ENCODE measurements at places on chromosomes 7 and 10.

- DNase-seq, result no peak
Measured at GRCh38 chr10:34590793-34591192, 224.3 kb downstream of the PARD3 start.

- no peak for DNase-seq
Measured at GRCh38 chr7:1552200-1552599, 3.8 kb downstream of the TMEM184A start.

DNA sequence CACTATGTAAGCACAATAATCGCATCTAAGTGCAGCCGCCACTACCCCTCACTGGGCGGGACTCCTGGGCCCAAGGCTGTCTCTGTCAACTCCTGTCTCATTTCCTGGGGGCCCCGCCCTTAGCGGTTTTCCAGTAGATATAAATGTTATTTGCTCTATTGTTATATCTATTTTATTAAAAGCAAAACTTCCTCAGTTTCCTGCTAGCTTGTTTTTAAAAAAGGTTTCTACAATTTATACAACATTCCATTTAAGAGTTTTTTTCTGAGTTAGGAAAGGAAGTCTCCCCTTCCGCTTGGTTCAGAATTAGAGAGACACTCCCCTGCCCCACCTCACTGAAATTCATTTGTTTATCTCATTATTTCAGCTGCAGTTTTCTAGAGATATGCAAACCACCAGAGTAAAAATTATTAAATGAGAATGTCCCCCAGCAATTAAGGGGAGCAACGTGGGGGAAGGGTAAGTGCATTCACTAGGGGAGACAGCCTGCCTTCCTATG lies 82.7 kb downstream of the RAMP3 start:
- DNase-seq, result no peak

- DNase-seq, result peak; percentile 23
Measured at GRCh38 chr7:99792967-99793366, 9.0 kb upstream of the CYP3A4 start.

DNA sequence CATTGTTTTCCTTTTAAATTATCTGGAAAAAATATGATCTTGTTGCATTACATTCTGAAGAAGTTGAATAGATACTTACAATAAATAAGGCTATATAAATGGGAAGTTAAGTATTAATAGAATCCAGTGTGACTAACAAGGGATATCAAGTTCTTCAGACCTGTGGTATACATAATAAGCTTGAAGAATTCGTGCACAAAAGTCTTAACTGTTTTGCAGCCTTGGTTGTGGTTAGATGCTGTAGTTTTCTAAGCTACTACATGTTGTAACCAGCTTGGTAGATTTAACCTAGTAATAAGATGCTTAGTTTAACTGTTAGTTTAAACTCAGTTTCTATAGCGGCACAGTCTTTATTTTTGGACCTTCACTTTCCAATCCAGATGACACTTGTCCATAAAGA lies 106.2 kb upstream of the GLCCI1 start:
- DNase-seq, result no peak

DNA sequence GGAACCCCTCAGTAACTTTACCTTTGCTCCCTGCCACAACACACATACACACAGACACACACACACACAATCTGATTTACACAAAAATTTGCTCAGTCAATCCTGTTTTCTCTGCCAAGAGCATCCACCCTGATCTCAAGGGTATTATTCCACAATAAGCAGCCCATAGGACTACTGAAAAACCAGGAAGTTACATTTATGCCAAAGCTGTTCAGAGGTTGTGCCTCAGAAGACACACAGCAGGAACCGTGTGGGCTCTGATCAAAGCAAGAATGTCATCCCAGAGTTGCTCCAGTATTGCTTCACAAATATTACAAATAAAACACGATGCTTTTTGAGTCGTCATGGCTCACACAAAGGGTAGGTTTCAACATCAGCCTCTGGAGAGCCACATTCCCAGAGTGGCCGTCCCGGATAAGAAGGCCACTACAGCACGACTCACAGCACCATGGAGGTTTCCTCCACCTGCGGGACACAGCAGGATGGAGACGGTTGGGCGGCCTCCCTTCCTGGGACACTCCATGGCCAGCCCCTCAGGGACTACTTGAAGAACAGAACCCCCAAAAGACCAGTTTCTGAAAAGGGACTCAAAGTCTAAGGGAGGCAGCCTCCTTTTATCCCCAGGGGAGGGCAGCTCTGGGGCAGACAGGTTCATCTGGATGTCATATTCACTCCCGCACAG lies 1.6 kb downstream of the AIFM2 start:
- DNase-seq, result peak; percentile 44

GRCh38 chr10:8498881-8499280 lies 444.4 kb downstream of the GATA3 start:
- no peak for DNase-seq

- no peak for DNase-seq
Measured at GRCh38 chr10:129394518-129395328, 72.3 kb upstream of the MGMT start.

DNA sequence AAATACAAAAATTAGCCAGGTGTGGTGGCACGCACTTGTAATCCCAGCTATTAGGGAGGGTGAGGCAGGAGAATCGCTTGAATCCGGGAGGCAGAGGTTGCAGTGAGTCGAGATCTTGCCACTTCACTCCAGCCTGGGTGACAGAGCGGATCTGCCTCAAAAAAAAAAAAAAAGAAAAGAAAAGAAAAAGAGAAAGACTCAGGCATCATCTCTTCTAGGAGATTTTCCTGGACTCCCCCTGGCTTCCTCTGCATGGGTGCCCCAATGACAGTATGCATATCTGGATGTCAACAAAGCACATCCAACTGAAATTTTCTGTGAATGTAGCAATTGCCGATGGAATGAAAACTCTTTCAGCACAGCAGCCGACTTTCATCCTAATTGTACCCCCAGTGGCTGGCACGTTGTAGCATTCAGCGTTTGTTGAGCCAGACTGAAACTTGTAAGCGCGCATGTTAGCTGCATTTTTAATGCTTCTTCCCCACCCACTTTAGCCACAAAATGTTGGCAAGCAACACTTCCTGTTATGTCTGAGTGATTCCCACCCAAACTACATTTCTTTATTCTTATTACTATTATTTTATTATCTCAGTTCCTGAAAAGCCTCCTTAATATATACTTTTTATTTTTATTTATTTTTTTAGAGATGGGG lies 70.2 kb downstream of the PRTFDC1 start:
- DNase-seq, result no peak

DNA sequence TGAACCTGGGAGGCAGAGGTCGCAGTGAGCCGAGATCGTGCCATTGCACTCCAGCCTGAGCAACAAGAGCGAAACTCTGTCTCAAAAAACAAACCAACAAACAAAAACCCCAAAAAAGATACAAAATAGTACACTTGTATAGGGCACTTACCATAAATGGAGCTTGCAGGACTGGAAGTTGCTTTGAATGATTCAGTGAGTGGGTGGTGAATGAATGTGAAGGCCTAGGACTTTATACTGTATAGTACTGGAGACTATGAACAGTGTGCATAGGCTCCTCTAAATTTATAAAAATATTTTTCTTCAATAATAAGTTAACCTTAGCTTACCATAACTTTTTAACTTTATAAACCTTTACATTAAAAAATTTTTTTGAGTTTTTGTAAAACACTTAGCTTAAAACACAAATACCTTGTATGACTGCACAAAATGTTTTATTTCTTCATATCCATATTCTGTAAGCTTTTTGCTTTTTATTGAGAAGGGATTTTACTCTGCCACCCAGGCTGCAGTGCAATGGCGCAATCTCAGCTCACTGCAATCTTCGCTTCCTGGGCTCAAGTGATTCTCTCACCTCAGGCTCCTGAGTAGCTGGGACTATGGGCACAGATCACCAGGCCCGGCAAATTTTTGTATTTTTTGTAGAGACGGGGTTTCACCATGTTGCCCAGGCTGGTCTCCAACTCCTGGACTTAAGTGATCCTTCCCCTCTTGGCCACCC lies 6.9 kb upstream of the H2AZ2 start:
- DNase-seq, result no peak

DNA sequence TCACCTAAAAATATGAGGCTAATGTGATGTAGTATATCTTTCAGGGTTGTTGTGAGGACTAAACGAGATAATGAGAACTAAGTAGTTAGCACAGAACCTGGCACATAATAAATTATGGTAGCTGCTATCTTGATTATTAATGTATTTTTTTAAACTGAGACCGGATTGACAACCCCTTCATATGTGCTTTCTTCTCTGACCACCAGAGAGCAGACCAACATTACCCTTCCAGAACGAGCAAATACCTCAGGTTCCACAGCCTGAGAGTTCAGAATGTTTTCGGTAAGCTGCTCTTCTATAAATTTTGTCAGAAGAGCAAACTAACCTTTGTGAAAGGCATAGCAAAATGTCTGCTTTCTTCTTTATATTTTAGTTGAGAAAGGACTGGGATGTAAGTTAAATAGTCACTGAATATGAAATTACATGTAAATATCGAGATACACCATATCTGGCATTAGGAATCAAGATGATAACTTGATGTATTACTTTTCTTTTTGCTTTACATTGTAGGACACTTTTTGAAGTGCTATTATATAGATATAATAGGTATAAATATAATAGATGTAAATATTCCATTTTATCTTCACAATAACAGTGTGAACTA lies 13.6 kb upstream of the BPGM start:
- DNase-seq, result peak; percentile 45

GRCh38 chr7:81819861-81820260 lies 50.0 kb upstream of the HGF start:
- no peak for DNase-seq

GRCh38 chr10:24756283-24756682 lies 32.6 kb upstream of the ARHGAP21 start:
- DNase-seq, result no peak

GRCh38 chr10:62861507-62861906 lies 45.3 kb upstream of the EGR2 start:
- DNase-seq, result no peak

- no peak for DNase-seq
Measured at GRCh38 chr7:112290065-112290464, 83.6 kb downstream of the ZNF277 start.

DNA sequence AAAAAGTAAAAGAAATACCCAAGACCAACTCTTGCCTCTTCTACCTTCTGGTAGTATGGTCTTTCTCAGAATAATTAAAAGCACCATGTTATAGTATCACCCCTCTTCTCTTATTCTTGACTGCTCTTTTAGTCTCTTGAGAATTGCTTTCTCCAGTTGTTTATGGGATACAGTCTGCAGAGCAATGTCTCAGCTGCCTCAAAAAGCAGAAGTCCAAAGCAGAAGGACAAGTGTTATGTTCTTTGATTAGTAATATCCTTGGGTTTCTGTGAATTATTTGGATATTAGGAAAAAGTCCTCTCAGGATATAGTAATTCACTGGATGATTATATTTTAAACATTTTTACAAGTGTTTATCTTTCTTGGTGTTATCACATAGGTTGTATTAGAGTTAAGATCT lies 7.4 kb downstream of the TAS2R41 start:
- DNase-seq, result no peak

GRCh38 chr7:618539-619367 lies 99.1 kb upstream of the PDGFA start:
- no peak for DNase-seq

GRCh38 chr7:98305951-98306535 lies 24.6 kb downstream of the BRI3 start:
- no peak for DNase-seq

DNA sequence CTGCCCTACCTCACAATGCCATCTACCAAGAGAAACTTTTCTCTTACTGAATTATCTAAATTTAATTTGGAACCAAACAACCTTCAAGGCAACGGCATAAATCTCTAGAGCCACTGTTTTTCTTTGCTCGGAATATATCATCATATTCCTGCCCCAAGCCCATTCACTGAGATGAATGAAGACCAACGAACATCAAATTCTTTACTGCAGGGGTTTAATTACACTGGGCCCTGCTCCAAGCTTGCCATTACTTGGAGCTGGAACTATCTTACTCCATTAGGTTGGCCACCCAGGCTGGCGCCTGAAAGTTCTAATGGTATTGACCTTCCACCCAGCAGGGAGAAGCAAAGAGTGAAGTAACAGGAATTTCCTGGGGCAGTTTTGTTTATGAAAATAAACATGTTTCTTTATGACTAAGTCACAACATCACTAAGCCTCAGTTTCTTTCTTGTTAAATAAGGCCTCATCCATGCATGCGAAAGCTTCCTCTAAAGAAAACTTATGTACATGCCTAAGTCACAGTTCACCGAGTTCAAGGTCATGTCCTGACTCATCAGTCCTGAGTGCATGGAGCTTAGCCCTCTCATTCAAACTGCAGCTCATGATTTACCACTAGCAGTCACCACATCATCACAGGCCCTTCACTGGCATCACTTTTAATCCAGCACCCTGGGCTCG lies 42.1 kb upstream of the ANAPC16 start:
- DNase-seq, result peak; percentile 86

DNA sequence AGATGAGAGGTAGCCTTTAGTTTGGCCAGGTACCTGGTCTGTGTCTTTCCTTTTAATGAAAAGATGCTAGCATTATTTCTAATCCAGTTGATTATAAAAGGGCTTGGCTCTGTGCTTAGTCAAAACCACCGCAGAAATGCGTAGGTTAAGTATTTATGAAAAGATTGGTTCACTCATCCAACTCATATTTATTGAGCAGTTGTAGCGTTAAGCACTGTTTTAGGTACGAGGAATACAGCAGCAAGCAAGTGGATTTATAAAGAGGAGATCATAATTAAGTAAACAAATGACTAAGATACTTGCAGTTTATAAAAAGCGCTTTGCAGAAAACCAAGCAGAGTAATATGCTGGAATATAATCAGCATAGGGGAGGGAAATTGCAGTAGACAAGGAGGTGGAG lies 129.8 kb downstream of the PPP1R17 start:
- DNase-seq, result no peak

- DNase-seq, result no peak
Measured at GRCh38 chr7:2325162-2325561, 10.9 kb upstream of the SNX8 start.

GRCh38 chr10:119526621-119527592 lies 15.6 kb downstream of the RGS10 start:
- no peak for DNase-seq

DNA sequence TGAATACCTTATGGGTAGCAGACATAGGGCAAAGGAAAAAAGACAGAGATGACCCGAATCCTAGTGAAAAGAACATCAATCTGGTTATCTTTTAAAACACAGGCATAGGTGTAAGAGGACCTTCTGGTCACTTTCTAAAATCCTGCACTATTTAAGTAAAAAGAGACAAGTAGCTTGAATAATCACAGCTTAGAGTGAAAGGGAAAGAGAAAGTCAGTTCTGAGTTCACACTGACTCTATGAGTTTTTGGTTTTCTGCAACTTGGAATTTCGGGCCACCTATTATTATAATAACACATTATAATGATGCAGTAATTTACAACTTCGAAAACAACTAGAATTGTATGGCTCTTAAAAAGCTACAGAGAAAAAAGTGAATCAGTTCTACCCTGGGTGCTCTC lies 247.8 kb downstream of the DOCK4 start:
- no peak for DNase-seq

- no peak for DNase-seq
Measured at GRCh38 chr10:61953183-61953582, 51.7 kb downstream of the ARID5B start.
